NCI-H1417 (cell line): ENCODE measurements at places on chromosomes 6 and 20.

- no peak for DNase-seq
These were observed 81.4 kb downstream of the TCP11 start for GRCh38 chr6:35059596-35060345.

- DNase-seq = no peak
These were observed 21.1 kb downstream of the HDGFL1 start for GRCh38 chr6:22590423-22590822.

- DNase-seq = peak; percentile 87
These were observed 661 bp upstream of the HEBP2 start for GRCh38 chr6:138403324-138403800.

DNA sequence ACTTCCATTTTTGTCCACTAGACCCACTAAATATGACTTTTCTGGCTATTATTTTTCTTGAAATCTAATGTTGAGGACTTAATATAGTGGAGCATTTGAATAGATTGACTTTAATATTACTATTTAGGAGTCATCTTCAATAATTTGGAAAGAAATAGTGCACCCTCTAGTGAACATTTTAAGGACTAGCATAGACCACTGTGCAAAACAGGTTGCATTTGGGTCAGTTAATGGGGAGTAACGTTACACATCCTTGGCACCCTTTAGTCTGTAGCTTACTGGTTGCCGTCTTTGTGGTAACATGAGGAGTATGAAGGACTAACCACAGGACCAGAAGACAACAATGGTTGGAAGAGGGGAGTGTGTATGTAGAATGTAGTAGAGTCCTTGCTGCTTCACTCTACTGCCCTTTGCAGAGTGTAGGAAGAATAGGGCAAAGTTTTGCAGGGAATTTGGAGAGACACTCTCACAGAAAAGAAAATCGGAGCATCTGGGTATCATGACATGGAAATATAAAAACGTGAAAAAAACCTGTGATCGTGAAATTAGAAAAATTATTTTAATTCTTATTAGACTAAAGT lies 25.2 kb downstream of the RFPL4B start:
- peak; percentile 30 for DNase-seq

GRCh38 chr20:5592823-5593739 lies 157.1 kb upstream of the SHLD1 start:
- DNase-seq = no peak

DNA sequence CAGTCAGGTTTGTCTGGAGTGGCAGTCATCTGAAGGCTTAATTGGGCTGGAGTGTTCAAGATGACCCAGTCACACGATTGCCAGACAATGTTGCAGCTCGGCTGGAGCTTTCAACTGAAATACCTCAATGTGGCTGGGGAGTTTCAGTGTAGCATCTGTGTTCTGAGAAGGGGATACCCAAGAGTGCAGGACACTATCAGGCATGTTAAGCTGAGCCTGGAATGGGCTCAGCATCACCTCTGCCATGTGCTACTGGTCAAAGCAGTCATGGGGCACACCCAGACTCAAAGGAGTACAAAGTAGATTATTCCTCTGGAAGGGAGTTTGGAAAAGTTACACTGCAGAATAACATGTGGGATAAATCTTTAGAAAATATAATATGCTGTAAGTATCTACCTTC lies 363.9 kb downstream of the KIF16B start:
- no peak for DNase-seq

GRCh38 chr20:13017883-13018535 lies 9.2 kb downstream of the SPTLC3 start:
- DNase-seq = peak; percentile 93

DNA sequence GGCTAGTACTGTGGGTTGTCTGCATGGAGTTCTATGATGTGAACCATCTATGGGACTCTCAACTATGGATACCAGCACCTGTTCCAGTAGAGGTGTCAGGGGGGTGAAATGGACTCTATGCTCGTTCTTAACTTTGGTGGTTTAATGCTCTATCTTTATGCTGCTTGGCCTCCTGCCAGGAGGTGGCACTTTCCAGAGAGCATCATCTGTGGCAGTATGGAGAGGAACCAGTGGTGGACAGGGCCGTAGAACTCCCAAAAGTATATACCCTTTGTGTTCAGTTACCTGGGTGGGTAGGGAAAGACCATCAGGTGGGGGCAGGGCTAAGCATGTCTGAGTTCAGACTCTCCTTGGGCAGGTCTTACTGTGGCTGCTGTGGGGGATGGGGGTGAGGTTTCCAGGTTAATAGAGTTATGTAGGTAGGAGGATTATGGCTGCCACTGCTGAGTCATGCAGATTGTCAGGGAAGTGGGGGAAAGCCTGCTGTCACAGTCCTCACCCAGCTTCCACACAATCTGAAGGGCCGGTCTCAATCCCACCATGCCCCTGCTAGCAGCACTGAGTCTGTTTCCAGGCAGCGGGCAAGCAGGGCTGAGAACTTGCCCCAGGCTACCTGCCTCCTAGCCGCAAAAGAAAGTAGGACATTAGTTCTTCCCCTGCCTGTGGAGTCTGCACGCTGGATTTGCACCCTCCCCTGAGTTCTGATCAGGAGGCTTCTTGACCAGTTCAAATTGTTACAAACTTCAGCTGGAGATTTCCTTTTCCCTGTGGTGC lies 284.0 kb downstream of the KCNQ5 start:
- DNase-seq = no peak

- DNase-seq = no peak
These were observed 199.1 kb upstream of the CNR1 start for GRCh38 chr6:88365230-88365629.

DNA sequence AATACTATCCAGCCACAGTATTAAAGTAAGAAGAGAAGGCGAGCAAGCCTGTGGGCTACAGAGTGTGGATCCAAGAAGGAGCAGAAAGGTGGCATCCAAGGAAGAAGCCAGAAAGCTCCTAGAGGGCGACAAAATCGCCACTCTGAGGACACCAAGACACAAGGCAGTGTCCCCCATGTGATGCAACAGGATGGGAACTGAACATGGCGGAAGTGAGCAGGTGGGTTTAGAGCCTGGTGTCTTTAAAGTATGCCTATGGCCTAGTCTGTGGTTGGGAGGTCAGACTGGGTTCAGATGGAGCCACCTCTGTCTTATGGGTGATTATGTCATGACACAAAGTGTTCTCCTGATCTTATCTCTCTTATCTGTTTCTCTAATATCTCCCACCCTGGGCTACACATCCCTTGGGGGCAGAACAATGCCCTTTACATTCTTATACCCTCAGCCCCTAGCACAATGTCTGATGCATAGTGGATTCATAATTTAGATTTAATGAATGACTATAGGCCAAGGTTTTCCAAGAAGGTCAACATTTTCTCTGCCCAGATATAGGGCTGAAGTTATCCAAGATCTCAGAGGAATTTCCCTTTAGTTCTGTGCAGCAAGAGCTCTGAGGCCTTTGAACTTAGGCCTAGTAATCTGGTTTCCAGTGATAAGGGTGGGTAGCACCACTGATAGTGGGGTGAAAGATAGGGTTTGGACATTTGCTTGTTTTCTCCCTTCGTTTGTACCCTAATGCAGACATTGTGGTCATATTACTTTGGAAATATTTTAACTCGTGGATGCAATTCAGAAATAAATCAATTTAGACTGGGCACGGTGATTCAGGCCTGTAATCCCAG lies 167.3 kb upstream of the AKIRIN2 start:
- no peak for DNase-seq

DNA sequence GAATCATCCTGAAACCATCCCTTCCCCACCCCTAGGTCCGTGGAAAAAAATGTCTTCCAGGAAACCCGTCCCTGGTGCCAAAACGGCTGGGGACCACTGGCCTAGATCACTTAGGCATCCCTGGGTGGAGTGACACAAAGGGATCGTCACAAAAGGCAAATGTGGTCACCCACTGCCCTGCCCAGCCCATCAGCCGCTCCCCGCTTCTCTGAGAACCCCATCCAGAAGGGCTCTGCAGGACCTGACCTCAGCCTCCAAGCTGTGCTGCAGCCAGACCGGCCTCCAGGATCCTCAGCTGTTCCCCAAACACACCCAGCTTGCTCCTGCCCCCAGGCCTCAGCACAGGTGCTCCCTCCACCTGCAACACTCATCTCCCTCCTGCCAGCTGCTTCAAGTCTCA lies 61.6 kb downstream of the PREX1 start:
- DNase-seq = no peak

DNA sequence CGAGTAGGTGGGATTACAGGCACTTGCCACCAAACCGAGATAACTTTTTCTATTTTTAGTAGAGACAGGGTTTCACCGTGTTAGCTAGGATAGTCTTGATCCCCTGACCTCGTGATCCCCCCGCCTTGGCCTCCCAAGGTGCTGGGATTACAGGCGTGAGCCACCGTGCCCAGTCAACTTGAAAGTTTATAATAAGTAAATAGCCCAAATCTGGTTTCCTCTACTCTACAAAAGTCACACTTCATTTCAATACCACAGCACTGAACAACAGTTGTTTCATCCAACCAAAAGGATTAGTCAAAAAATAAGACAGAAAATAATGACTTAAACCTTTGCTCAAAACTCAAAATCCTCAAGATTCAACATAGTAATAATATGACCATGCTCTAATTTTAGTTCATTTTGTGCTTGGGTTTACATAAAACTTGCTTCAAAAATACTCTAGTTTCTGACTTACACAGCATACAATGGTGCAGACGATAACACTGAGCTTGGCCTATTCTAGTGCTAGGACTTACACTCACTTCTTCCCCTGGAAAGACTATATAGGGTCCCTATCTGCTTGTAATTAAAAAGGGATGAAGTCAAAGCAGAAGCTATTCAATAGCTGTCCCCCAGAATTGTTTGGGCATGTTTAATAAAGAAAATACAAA lies 56.7 kb downstream of the NT5E start:
- no peak for DNase-seq

DNA sequence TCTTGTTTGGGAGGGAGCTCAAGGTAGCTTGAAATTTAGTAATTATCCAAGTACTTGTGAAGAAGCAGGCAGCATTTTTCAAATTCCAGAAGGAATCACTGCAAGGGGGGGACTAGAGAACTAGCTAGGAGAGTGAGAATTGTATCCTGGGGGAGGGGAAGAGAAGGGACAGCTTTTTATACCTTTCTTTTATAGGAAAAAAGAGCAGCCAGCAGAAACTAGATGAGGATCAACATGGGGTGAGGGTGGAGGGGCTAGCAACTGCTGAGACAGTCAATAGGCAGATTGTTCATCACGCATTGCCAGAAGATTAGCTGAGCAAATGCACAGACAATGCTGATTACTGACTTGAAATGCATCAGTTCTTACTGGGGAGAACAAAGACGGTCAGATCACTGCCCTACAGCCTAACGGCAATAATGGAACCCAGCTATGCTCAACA lies 514.3 kb upstream of the CITED2 start:
- DNase-seq = no peak

DNA sequence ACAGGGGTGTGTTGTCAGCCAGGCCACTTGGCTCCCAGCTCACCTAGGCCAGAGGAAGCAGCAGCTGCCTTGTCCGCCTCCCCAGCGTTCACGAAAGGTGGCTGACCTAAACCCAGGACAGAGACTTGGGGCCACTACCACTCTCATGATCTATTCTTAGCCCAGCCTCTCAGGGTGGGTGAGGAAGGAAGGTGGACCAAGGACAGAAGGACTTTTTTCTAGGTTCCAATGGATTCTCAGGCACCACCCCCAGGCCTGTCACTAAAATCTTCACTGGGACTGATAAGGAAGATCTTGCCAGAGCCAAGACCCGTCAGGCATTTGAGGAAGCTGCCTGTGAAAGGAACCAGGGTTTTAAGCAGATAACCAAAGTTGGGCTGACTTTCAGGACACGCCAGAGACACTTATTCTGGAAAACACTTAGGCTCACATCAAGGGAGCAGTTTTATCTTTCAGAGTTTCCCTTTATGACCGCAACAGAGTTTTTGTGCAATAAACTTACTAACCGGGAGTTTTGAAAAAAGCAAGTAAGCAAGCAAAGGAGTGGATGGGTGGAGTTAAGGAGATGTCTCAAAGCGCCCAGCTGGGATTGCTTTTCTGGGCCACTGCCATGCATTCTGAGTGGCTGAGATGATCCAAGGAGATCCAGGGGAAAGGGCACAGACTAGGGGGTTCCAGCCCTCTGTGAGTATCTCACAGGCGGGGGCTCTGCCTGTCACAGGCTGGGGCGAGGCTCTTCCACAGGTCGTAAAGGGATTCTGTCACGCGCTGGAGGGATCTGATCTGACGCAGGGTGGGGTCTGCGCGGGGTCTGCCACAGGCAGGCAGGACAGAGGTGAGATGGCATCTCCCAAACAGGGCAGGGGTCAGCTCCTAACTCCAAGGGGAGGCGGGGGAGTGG lies 989 bp downstream of the FITM2 start:
- DNase-seq = no peak

GRCh38 chr6:148239801-148240460 lies 102.7 kb upstream of the SASH1 start:
- DNase-seq = no peak

DNA sequence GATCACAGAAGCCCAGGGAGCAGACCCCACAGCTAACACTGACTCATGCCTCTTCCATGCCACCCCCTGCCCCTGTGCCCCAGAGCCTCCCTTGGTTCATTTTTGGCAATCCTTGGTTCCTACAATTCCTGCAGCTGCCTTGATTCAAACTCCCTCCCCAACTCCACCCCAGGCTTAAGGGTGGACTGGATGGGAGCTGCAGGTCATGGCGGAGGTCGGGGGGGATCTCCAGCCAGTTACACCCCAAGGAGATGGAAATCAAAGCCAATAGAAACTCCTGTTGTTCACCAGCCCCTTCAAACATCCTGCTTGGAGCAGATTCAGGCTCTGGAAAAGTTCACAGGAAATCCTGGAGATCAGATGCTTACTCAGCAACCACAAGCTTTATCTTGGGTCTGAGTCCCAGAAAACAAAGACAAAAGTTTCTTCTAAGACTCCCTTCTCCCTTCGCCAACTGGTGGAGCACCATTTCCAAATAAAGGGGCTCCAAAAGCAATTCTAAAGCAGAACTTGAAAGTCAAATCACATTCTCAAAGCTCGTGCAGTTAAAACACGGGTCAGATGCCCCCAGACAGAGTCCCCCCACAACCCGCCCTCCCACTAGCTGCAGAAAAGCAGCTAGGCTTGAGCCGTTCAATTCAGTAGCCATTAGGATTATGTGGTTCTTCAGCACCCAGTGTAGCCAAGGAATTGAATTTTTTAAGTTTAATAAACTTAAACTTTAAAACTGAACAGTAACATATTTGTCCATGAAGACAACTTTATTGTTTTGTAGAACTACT lies 149.5 kb downstream of the ANKRD60 start:
- no peak for DNase-seq

DNA sequence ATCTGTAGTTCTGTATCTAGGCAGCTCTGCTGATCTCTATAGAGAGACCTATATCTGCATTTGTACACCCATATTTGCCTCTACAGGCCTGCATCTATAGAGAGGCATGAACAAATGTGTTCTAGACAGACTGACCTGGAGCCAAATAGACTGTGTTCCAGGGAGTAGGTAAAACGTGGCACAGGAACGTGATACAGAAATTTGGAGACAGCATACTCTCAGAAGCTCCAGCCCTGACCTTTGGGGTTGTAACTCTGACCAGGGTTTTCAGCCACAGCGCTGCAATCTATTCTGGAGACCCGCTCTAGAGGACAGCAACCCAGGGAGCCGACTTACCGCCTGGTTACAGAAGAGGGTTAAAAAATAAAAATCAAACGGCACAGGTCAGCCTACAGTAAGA lies 983 bp downstream of the RBBP9 start:
- DNase-seq = peak; percentile 41
